Effector memory CD8-positive, alpha-beta T cell (primary cell): ENCODE measurements at places on chromosomes 1 and 21.

DNA sequence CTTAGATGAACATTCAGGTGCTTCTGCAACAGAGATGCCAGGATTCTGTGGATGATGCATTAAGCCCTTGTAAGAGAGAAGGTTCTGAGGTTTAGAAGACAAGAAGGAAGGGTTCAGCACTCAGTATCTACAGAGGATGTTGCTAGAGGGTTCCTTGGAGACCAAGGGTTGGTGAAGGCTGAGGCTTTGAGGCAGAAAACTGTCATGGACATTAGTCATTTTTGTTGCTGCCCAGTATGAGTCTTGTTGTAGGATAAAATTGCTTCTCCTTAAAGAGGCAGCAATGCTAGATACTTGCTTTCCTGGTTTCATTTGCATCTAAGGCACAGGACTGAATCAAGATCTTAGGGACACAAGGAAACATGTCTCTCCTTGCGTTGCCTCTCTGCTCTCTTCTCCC, 319.4 kb upstream of the NFIA start:
- no peak for DNase-seq

- DNase-seq, result no peak
Observed at GRCh38 chr1:57518496-57518895, 94.6 kb upstream of the DAB1 start.

GRCh38 chr1:192546596-192547190, 28.9 kb upstream of the RGS1 start:
- no peak for DNase-seq

DNA sequence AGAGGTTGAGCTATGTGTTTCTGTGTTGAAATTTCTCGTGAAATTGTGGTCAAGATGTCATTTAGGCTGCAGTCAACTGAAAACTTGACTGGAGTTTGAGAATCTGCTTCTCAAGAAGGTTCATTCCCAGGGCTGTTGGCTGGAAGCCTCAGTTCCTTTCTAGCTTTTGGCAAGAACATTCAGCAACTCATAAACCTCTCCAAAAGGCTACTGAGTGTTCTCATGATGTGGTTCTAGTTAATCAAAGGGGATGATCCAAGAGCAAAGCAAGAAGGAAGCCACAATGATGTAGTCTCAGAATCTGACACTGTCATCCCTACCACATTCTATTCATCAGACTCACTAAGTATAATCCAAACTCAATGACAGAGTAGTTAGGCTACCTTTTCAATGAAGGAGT, 66.6 kb downstream of the SPATA6 start:
- DNase-seq, result no peak

- DNase-seq, result no peak
Observed at GRCh38 chr1:205568135-205568468, 63.6 kb downstream of the CDK18 start.

DNA sequence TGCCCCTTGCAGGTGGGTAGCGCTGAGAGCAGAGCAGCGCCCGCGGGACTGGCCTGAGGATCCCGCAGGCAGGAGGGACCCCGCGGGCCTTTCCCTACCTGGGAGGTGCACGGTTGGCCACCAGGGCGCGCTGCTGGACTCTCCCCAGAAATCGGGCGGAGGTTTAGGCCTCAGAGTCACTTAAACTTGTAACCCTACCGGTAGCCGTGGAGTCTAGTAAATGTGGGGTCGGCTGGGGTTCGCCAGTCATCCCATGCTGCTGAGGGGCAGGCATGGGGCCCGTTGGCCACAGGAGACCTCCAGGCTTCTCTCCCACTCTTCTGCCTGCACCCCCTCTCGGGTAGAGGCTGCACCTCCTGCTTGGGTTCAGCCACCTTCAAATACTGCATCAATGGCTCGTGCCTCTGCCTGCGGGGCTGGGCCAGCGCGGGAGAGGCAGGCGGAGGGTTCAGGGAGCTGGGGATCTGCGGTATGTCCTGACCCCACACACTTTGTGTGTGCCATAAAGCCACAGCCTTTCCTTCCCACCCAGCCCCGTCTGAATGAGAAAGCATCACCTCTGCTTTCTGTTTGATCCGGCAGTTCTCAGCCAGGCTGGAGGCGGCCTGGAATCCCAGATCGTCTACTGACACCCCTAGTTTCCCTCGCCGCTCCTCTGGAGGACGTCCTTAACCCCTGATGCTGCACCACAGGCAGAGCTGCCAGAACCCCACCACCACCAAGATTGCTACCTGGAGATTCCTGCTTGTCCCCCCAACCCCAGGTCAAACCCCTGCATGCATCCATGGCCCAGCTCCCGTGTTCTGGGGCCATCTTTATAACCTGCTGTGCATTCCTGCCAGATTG, 12.3 kb upstream of the GSTM4 start:
- DNase-seq, result peak; percentile 88

GRCh38 chr1:189962181-189962580, 515.5 kb downstream of the BRINP3 start:
- DNase-seq, result no peak

DNA sequence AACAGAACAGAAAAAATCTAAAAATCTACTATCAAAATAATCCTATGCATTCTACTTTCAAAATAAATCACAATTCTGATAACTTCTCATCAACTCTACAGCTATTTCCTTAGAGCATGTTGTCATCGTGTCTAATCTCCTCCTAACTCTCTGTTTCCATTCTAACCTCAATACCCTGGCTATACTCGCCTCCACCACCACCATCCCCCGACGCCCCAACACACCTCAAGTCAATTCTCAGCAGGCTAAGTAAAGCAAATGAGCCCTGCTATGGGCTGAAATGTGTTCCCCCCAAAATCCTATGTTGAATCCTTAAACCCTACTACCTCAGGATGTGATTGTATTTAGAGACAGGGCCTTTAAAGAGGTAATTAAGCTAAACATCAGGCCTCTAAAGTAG, 34.6 kb downstream of the NRDC start:
- no peak for DNase-seq

- DNase-seq, result no peak
Observed at GRCh38 chr1:107016376-107016978, 40.0 kb upstream of the PRMT6 start.

DNA sequence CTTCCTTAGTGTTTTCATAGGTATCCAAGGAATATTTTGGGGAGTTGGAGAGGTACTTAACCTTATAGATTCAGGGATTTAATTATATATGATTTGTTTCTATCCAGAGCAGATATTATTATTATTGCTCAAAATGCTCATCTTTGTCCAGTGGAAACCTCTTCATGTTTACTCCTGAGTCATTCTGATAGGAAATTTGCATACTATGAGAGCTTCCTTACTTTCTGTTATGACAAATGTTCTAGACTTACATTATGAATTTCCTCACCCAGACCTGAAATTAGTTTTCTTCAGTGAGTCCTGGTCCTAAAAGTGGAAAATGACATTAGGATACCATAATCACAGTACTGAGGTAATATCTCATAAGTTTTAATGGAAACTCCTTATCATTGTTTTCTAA, 57.5 kb upstream of the PLPPR5 start:
- DNase-seq, result no peak

DNA sequence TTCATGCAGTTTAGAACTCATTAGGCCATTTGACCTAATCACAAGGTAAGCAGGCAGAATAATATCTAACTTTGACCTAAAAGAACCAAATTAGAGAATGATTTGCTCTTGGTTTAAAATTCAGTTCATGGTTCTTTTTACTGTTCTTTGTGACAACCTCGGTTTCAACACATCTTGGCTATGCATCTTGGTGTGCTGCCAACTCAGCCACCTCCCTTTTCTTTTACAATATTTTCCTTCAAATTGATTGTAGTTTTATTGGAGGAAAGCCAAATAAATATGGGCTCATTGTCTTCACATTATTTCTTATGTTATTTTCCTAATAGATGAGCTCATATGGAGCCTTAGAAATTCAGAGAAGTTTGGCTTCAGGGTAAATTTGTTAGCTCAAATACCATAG, 338.3 kb downstream of the SIPA1L2 start:
- DNase-seq, result no peak

GRCh38 chr1:238690415-238690814, 696.0 kb upstream of the CHRM3 start:
- no peak for DNase-seq

- no peak for DNase-seq
Observed at GRCh38 chr1:28354121-28354520, 15.4 kb upstream of the PHACTR4 start.

GRCh38 chr1:186208405-186209129, 166.5 kb downstream of the TPR start:
- DNase-seq, result no peak

GRCh38 chr1:97186381-97186780, 464.8 kb downstream of the PTBP2 start:
- no peak for DNase-seq

GRCh38 chr1:246146804-246147523, 360.1 kb downstream of the SMYD3 start:
- DNase-seq, result no peak

- DNase-seq, result no peak
Observed at GRCh38 chr1:221451741-221452140, 290.1 kb downstream of the DUSP10 start.

GRCh38 chr1:34590211-34590623, 164.6 kb upstream of the GJB5 start:
- no peak for DNase-seq
